ENCODE measurements at places on chromosomes 5 and 9.
A peak's percentile ranks its signal among the peaks of the same experiment; 100 is the strongest.

DNA sequence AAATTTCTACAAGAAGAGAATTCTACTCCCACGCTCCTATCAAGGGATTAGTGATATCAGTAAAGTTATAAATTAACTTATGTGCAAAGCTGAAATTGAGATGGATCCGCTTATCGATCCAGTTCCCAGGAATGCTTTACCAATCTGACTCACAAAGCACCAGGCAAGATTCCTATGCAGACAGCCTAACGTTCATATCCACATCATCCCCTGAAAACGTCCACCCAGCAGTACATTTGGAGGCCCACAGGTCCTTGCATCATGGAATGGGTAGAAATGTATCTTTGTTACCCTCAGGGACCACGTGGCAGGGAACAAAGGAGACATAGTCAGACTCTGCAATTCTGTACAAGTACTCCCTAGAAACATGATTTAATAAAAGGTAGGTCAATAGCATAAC is 147.4 kb downstream of the ESM1 start:
- peak; percentile 17 for DNase-seq

DNA sequence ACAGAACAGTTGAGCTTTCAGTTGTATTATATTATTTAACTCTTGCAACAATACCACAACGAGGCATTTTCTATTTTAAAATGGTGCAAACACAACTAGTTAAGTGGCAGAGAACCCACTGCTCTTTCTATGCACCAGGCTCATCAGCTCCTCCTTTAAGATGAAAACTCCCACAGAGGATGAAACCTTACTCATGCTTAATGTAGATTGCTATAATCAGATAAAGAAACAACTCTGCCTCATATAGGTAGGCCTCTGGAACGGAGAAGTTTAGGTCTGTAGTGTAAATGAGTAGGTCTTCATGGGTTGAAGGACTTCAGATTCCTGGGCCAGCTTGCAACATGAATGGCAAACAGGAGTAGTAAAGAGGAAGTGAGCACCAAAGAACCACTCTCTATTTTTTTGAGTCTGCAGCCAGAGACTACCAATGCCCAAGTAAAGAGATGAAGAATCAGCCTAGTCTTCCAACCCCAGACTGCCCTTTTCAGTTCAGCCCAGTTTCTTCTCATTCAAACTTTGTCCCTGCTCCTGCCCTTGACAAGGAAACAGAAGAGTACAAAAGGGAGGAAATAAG is 33.9 kb downstream of the HACD4 start:
- DNase-seq = no peak

- DNase-seq = no peak
Measured at GRCh38 chr9:90445391-90445790, 197.2 kb downstream of the DIRAS2 start.

DNA sequence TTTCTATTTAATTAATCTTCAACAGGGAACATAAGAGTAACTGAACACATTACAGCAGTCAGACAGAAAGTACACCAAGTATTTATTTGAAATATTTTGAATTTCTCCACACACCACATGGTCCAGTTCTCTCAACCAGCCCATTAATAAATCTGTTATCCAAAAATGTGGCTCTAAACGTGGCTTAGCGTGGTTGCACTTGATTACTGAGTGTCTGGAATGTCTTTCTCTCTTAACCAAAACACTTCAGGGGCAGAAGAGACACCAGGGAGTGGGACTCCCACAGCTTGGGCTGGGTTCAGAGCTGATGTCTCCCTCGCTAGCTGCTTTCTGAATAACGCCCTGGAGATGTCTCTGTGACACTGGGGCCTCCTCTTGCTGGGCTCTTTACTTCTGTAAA is 52.6 kb upstream of the FANCC start:
- no peak for DNase-seq

DNA sequence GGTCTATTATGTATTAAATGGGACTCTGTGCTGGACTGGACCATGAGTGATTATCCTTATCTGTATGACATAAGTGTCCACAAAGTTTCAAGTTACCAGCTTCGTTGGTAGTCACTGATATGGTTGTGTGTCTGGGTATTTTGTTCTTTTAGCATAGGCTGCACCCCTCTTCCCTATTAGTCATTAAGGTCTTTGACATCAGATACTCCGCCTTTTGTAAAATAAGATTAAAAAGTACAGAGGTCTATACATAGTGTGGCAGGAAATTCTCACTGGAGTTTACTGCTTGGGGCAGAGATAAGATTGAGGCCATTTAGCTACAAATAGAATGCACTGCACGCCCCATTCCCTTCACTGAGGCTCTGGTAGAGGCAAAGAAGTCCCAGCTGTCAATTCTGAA is 99.4 kb downstream of the TMEM215 start:
- DNase-seq = no peak

- DNase-seq = no peak
Measured at GRCh38 chr5:169796731-169797130, 159.7 kb downstream of the DOCK2 start.

DNA sequence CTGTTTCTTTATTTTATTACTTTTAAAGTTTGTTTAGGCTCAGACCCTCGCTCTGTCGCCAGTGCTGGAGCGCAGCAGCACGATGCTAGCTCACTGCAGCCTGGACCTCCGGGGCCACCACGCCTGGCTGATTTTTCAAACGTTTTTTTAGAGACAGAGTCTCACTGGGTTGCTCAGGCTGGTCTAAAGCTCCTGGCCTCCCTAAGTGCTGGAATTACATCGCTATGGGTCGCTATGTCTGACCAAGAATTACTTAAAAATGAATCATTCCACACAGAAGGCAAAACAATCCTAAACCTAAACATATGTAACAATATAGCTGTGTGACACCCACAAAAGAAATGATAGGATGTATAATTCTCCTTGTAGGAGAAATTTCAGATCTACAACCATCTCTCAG is 86.9 kb upstream of the SIMC1 start:
- DNase-seq = no peak

DNA sequence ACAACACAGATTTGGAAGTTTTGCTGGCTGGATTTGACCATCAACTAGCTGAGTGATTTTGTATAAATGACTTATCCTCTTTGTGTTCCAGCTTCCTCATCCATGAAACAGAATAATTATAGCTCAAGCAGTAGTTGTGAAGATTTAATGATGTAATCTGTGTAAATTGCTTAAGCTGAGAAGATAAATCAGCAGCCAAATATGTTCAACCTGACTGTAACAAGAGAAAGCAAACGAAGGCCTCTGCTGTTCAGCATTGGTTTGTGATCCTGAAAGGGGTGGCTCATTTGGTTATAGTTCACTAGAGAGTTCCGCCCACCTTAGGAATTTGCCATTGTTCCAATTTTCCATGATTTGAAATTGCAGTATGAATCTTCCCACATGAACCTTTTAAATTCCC is 75.7 kb upstream of the CCDC112 start:
- no peak for DNase-seq

GRCh38 chr5:132237670-132238069 is 10.0 kb upstream of the P4HA2 start:
- DNase-seq = no peak

DNA sequence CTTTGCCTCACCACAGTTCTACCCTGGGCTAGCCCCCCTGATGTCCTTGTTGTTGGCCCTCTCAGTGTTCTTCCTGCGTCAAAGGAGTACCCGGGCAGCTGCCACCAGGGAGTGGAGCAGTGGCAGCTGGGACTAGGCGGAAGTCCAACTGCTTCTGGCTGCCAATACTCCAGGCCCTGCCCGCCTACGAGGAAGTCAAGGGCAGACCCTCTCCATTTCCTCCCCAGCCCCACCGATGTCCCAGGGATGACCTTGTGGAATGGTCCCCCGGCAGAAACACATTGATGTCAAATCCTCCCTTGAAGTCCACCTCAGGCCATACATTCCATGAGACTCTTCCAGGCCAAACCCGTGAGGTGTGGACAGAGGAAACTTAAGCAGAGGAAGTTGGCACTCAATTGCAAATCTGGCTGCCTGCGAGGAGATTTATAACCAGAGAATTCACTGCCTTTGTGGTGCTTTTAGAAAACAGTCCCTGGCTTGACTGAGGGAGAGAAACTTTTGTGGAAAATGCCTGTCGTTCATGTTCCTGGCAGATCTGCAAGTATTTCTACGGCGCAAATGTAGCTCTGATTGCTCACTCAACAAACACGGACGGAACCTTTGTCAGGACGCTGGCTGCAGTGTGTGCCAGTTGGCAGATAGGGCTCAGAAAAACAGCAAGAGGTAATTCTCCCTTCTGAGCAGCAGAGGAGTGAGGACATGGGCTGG is 339.7 kb downstream of the RAB3C start:
- DNase-seq = no peak

GRCh38 chr9:20312732-20313131 is 309.6 kb downstream of the MLLT3 start:
- no peak for DNase-seq

GRCh38 chr5:126600631-126601511 is at the start of gene PHAX:
PHAX (plus strand) TSS chr5:126600947; CDS start chr5:126600963, 16 bp downstream.
- peak; percentile 76 for DNase-seq

- DNase-seq = no peak
Measured at GRCh38 chr9:113556877-113557593, 93.5 kb downstream of the RGS3 start.

GRCh38 chr9:21095561-21095960 is 17.8 kb upstream of the IFNB1 start:
- DNase-seq = no peak

DNA sequence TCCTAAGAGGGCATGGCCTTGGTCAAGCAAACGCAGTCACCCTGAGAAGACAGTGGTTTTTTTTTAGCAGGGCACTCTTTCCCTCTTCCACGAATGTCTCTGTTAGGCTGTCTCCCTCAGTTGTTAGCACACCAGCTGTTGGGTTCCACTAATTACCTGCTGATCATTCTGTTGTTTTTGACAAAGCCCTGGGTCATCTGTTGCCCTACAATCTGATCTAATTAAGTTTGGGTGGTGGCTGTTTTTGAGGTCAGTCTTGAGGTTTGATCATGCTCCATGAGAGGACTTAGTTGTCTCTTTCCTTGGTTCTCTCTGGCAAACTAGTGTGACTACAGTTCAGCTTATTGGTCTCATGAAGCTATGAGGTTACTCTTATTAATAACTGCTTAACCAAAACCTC is 5.0 kb upstream of the PTPDC1 start:
- DNase-seq = no peak

GRCh38 chr9:36929350-36929675 is 104.8 kb downstream of the PAX5 start:
- no peak for DNase-seq

GRCh38 chr5:98594098-98594497 is 179.4 kb upstream of the RGMB start:
- DNase-seq = no peak

DNA sequence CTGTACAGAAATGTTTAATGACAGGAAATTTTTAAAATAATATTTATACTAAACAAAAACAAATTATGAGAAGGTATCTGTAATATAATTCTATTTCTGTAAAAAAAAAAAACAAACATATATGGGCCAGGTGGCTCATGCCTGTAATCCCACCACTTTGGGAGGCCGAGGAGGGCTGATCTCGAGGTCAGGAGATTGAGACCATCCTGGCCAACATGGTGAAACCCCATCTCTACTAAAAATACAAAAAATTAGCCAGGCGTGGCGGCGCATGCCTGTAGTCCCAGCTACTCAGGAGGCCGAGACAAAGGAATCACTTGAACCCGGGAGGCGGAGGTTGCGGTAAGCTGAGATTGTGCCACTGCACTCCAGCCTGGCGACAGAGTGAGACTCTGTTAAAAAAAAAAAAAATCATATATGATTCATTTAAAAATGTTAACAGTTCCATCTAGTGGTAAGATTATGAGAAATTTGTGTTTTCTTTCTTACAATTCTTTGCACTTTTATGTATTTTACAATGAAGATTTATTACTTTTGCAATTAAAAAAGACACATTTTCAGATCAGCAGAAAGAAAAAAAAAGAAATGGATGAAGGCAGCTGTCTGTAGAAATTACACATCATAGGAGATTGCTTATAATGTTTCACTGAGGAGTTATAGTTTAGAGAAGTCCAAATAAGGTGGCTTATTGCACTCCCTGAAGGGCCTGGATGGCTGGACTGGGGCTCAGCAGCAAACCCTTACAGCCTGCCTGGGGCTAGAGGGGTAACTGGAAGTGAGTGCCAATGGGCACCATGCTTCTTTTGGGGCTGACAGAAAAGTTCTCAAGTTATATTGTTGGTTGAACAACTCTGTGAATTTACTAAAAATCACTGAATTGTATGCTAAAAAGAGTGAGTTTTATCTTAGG is 20.3 kb downstream of the C9orf153 start:
- no peak for DNase-seq

GRCh38 chr5:85441156-85441555 is 1056.5 kb upstream of the EDIL3 start:
- no peak for DNase-seq

DNA sequence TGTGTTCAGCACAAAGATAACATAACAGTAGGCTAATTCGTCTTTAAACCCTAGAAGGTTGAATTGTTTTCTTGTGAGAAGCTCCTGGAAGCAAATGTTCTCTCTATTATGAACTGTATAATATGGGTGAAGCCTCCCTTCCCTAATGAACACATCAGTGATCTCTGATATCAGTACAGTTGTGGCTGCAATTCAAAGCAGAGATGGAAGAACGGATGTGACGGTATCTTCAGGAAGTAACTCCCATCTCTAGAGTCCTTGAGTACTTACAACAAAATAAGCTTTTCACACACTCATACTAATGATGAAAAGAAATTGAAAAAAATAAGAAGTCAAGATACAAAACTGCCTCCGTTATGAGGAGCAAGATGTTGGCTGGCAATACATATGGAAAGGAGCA is 4.5 kb downstream of the HCN1 start:
- DNase-seq = no peak

GRCh38 chr9:4741365-4742089 is 525 bp upstream of the AK3 start:
- DNase-seq = peak; percentile 26

- DNase-seq = no peak
Measured at GRCh38 chr5:142816531-142817430, 46.6 kb downstream of the ARHGAP26 start.

DNA sequence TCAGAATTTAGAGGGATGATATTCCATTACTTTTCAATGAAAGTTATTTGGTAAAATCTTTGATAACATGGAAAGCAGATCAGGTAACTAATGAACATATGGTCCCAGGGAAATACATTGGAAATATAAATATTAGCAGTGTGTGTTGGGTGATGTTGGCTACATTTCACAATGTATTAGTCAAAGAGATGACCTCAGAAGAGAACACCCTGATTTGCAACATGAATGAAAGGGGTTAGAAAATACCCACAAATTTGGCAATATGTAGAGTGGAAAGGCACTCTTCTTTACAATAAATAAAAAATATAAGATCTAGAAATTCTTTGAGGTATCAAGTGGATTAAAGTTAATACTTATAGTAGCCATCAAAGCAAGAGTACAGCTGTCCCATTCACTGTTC is 606.7 kb downstream of the PSAT1 start:
- DNase-seq = no peak

GRCh38 chr5:153504726-153505125 is 14.3 kb downstream of the GRIA1 start:
- peak; percentile 43 for DNase-seq

DNA sequence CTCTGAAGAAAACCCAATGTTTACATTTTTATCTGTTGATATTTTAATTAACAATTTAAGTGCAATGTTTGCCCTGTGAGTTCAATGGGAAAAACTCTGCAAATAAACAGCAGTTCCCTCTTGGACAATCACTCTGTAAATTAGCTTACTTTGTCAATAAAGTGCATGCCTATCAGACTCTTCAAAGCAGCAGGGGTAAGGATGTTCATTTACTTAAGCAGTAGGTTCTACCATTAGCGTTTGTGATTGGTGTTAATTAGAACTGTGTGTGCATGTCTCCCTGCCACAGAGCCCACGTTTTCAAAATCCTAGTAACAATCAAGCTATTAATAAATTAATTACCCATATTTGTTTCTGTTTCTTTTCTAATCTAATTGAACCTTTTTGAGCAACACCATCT is 1921.6 kb upstream of the WWC1 start:
- DNase-seq = peak; percentile 70
